ENCODE measurements at places on chromosomes 5 and 9. TPM values are rescaled to one million over a fixed set of nuclear protein-coding genes. Genes with fewer than 3 reads are reported as not detected.

TXNDC8 gene
- not detected for total RNA-seq

SHC3 gene
- 1.6 TPM for total RNA-seq

IL12B gene
- not detected for total RNA-seq

CARD9 gene
- total RNA-seq: 1.9 TPM

CNTFR gene
- total RNA-seq: 13.1 TPM

TTC23L gene
- total RNA-seq: 0.12 TPM

IL4 gene
- total RNA-seq: not detected

NRG2 gene
- total RNA-seq: 0.06 TPM

ISL1 gene
- total RNA-seq: 0.52 TPM

SLC9A3 gene
- 78.1 TPM for total RNA-seq

GRCh38 chr9:25129537-25129936 is 548.7 kb downstream of the TUSC1 start:
- DNase-seq: no peak

GRCh38 chr5:179768326-179769085 is 25.3 kb upstream of the LTC4S start:
- DNase-seq: no peak

DNA sequence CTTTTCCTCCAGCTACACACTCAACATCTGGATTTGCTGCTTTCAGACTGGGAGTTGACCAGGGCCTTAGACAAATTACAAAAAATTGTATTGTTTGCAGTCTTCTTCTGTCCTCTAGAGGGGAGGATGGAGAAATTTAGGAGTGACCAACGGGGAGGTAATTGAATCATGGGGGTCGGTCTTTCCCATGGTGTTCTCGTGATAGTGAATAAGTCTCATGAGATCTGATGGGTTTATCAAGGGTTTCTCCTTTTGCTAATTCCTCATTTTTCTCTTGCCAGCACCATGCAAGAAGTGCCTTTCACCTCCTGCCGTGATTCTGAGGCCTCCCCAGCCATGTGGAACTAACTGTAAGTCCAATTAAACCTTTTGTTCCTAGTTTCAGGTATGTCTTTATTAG is 4.2 kb downstream of the IFNA8 start:
- DNase-seq: no peak

GRCh38 chr9:107693625-107694326 is 204.2 kb upstream of the KLF4 start:
- DNase-seq: no peak

DNA sequence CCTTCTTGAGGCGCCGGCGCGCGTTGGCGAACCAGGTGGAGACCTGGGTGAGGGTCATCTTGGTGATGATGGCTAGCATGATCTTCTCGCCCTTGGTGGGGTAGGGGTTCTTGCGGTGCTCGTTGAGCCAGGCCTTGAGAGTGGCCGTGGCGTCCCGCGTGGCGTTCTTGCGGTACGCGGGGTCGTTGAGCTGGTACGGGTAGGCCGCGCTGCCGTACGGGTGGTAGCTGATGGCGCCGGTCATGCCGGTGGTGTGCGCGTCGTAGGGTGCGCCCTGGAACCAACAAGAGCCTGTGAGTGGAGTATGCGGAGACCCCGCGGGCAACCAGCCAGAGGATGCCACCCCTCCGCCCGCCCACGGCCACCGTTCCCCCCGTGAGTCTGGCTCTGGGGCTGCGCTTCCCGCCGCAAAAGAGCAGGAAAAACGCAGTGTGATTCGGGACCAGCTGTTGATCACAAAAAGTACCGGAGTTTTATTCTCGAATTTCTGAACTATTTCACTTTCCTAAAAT is 1.9 kb downstream of the IRX2 start:
- DNase-seq: no peak

GRCh38 chr9:89144238-89144637 is 34.4 kb downstream of the SHC3 start:
- no peak for DNase-seq

GRCh38 chr9:8904771-8905515 is 1105.4 kb upstream of the DMAC1 start:
- no peak for DNase-seq

DNA sequence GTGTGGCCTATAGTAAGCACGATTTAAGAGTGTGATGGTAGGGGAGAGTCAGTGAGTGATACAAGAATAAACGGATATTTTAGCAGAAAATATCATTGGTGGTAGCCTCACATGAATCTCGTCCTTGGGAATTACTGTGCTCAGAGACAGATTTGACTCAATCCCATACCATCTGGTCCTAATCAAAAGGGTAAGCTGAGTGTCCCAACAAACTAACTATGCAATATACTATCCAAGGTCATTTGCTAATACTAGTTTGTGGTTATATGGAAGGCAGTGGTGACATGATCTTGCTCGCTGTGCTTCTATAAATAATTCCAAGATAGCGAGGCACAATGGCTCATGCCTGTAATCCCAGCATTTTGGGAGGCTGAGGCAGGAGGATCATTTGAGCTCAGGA is 103.2 kb downstream of the TRPM6 start:
- no peak for DNase-seq

DNA sequence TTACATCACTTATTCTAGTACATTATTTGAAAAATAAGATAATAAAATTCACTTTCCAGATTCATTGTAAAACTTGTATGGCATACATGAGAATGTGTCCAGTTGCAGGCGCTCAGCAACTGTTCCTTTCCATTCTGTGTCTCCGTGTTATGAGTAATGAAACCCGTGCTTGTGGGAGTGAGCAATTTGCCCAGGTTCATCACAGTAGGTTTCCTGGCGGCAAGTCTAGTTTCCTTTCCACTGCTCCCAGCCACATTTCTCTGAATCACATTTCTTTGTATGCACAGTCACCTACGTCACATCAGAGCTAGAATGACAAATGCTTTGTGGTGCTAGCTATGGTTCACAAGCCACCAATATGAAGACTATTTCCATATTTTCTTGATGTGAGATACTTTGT is 39.9 kb downstream of the MOCS2 start:
- no peak for DNase-seq

DNA sequence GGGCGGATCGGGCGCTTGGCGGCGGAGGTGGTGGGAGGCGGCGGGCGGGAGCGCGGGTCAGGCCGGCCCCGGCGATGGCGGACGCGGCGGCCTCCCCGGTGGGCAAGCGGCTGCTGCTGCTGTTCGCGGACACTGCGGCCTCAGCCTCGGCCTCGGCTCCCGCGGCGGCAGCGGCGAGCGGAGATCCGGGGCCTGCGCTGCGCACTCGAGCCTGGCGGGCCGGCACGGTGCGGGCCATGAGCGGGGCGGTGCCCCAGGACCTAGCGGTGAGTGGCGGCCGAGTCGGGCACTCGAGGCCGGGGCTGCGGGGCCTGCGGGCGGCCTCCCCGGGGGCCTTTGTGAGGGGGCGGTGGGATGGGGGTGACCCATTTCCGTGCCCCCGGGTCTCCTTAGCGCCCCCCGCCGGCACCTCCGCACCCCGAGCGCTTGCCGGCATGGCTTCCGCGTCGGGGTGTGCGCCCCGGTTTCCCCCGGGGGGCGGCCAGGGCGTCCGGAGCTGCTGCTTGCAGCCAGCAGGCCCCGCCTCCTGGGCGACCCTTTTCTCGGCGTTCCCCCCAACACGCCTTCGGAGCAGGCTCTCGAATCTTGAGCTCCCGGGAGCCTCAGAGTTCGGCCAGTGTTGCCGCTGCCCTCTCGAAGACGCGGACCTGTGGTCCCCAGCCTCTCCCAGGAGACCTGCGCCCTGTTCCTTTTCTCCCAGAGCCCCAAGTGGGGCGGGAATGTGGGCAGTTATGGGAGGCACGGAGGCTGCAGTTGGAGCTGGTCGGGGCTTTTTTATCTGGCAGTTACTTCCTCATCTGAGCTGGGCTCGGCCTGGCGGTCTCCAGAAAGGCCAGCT is 456 bp downstream of the KDM3B start:
- peak; percentile 77 for DNase-seq

GRCh38 chr9:91898451-91899218 is 51.4 kb downstream of the ROR2 start:
- peak; percentile 30 for DNase-seq

DNA sequence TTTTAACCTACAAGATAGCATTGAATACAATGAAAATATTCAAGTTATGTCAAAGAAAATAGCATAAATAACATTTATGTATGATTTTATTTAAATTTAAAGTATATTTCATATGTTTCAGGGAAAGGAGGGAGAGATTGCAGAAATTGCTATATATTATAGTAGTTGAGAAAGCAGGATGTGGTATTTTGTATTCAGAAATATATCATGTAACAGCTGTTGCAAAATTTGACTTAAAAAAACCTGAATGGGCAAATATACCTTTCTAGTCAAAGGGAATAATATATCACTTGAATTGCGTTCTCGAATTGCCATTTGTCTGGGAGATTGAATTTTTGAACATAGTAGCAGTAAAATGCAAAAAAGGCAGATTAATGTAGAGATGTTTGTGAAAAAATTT is 80.6 kb downstream of the PAM start:
- DNase-seq: no peak

GRCh38 chr9:87787735-87788134 is 61.8 kb downstream of the CTSL start:
- DNase-seq: no peak

DNA sequence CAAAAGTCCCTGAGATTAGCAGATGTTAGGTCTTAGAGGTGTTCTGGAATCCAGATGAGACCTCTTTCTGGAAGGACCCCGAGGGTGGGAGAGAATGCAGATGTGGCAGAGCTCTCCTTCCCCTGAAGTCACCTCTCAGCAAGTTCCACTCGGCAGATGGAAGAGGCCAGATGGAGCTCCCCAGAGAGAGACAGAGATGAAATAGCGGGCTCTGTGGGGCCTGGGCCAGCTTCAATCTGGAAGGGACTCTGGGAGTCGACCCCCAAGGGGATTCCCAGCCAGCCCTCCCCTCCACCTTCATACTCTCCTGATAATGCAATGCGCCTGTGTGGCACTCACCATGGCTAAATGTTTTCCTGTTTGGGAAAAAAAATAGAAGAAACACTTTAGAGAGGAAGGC is 60.2 kb downstream of the WNK2 start:
- DNase-seq: no peak

DNA sequence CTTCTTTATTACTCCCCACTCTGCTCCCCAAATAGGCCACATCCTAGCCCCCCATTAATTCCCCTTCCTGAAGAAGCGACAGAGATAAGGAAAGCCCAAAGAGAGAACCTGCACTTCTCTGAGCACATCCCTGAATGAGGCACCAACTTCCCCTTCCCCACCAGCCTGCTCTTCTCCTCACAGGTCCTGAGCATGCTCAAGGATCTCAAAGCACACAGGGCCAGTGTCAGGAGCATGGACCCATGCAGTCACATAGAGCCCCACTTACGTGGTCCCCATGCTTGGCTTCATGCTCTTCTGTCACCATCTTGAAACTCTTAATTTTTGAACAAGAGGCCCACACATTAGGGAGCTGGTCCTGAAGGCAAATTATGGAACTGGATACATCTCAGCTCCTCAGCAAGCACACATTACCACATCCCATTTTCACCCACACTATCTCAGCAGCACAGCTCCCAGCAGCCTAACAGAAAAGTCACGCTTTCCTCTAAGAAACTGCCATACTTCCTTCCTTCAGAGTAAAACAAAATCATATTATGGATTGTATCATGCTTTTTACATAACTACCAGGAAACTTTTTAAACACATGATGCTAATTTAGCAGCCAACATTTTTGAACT is 99.8 kb downstream of the NFIB start:
- no peak for DNase-seq

- no peak for DNase-seq
Observed at GRCh38 chr5:58066557-58066956, 393.3 kb downstream of the PLK2 start.

DNA sequence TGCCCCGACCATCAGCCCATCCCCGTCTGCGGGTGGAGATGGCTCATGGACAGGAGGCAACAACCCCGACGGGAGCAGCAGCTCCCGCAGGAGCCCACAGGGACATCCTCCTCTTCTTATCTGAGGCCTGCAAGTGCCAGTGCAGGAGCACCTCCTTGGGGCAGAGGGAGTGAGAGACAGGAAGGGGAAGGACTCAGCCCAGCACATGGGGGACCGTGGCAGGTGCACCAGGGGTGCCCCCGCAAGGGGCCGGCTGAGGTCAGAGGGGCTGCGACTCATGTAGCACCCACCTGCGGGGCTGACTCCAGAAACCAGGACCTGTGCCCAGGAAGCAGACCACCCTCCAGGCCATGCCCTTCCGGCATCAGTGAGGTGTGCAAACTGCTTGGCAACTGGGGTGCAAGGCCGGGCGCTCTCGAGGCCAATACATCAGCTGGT is 259.8 kb upstream of the ADAMTS16 start:
- DNase-seq: no peak

- DNase-seq: no peak
Observed at GRCh38 chr5:150059623-150060022, 26.7 kb downstream of the CSF1R start.

DNA sequence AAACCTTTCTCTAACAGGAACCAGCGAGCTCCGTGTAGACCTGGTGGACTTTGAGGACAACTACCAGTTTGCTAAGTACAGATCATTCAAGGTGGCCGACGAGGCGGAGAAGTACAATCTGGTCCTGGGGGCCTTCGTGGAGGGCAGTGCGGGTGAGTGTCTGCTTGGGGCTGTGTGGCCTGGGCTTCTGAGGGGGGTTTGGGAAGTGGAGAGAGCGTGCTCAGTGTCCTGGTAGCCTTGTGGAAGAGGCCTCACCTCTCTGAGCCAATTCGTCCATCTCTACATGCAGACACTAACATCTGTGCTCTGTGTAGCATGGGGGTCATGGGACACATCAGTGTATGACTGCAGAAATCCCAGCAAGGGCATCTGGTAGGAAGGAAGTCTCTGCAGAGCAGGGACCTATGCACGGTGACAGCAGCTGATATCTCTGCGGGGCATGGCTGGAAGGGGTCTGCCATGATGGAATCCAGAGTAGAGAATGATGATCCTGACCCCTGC is 5.9 kb downstream of the FCN2 start:
- DNase-seq: no peak

DNA sequence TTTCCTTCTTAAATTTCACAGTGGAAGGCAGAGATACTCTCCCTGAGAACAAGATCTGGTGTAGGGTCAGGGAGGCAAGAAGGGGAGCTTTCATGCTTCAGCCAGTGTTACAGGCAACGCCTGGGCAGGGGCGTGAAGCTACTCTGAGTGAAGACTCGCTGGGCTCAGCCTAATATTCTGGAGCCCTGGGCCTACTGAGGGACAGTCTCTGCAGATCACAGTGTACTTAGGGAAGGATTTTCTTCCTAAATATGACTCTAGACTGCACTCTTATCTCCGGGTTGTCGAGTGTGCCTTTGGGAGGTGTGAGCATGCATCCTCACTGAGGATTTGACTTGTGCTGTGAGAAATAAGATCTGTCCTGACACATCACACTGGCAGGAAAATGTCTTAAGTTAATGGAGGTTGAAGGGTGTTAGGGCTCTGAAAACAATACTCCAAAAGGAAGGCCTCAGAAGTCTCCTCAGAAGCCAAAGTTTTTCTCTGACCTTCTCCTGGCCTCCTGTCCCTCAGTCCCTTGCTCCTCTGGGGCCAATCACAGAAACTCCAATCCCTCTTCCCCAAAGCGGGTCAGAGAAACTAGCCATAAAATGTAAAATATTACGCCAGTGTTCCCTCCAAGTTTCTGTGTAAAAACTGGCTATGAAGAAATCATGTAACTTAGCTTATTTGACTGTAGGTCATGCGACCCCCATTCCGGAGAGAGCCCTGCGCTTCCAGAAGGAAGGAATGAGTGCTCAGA is 156.8 kb upstream of the TBC1D2 start:
- no peak for DNase-seq

- DNase-seq: no peak
Observed at GRCh38 chr5:77146896-77147295, 59.8 kb upstream of the ZBED3 start.
